Stimulated activated CD8-positive, alpha-beta memory T cell treated with anti-CD3 and anti-CD28 coated beads, Interleukin-2, amount 100 ng/mL, for 1 hour (primary cell): ENCODE measurements at places on chromosomes 13 and 19.

- DNase-seq, result no peak
Observed at GRCh38 chr13:39144941-39145533, 106.8 kb downstream of the NHLRC3 start.

DNA sequence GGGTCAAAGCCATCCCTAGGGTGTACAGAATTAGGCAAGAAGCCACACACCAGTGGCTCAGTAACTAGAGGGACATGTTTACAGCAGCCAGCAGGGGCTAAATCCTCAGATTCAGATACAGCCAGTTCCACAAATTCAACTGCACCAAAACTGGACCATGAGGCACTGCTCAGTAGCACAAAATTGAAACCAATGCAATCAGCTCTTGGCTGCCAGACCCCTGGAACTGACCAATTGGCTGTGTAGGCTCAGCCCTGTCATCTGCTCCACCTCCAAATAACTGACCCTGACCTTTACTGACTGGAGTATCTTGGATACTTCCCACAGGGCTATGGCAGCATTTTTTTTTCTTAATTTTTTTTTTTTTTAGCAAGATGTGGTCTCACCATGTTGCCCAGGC, 226.5 kb downstream of the FOXO1 start:
- no peak for DNase-seq

- no peak for DNase-seq
Observed at GRCh38 chr13:30394751-30395191, 27.5 kb upstream of the UBE2L5 start.

DNA sequence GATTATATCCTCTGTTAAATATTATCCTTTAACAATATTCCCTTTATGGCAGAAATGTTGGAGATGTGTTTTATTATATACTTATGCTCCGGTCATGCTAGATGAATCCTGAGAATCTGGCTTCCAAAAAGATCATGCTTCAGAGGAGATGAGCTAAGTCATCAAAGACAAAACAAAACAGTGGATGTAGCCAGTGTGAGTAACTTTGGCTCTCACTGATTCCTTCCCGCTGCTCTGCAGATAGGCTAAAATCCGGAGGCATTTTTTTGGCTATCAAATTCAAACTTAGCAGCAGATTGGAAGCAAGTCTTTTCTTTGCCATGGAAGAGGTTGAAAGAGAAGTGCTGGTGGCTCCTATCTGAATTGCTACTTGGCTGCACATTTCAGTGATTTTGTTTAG, 295.9 kb downstream of the GPC6 start:
- DNase-seq, result no peak

DNA sequence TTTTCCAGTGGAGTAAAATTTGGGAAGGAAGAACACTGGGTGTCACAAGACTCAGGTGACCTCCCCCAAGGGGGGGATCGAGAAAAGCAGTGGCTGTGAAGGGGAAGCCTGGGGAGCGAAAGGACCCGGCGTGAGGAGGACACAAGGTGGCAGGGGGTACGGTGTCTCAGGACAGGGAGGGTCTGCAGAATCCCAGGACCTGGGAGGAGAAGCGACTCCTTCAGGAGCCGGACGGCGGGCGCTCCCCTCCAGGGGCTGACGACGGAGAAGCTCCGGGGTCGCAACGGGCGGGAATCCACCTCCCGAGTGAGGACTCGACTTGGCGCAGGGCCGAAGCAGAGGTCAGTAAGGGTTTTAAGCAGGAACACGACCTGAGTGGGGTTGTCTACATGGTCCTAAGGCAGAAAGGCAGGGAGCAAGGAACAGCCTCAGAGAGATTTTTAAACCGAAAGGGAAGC, 529 bp downstream of the ZNF836 start:
- DNase-seq, result no peak
